ENCODE measurements at places on chromosomes 4 and X. TPM values are rescaled to one million over a fixed set of nuclear protein-coding genes. Genes with fewer than 3 reads are reported as not detected.

The NPY1R gene
- polyA plus RNA-seq, result not detected

The ITGB1BP2 gene
- polyA plus RNA-seq, result not detected

The GAGE12D gene
- not detected for polyA plus RNA-seq

DNA sequence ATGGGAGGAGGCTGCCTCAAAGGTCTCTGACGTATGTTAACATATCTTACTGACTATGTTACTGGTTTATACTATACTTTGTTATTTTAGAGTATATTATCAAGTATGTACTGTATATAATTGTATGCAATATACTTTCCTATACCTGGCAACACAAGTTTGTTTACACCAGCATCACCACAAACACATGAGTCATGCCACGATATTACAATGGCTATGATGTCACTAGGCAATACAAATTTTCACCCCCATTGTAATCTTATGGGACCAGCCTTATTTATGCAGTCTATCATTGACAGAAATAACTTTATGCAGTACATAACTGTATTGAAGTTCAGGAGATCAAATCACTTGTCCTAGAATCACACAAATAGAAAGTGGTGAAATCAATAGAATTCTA lies 329.9 kb upstream of the SLC7A11 start:
- no peaks in the 10 kb centered on the region for H3K27me3 ChIP-seq
- no peak overlapping the region for H3K27ac ChIP-seq
- H3K36me3 ChIP-seq, result no peaks in the 10 kb centered on the region
- no peak overlapping the region for H3K4me3 ChIP-seq

GRCh38 chrX:130944230-130944629 lies 41.2 kb upstream of the ENOX2 start:
- H3K4me3 ChIP-seq, result no peak overlapping the region
- no peak overlapping the region for H3K27ac ChIP-seq
- DNase-seq, result no peak
- H3K36me3 ChIP-seq, result no peaks in the 10 kb centered on the region
- H3K4me1 ChIP-seq, result no peaks in the 10 kb centered on the region

DNA sequence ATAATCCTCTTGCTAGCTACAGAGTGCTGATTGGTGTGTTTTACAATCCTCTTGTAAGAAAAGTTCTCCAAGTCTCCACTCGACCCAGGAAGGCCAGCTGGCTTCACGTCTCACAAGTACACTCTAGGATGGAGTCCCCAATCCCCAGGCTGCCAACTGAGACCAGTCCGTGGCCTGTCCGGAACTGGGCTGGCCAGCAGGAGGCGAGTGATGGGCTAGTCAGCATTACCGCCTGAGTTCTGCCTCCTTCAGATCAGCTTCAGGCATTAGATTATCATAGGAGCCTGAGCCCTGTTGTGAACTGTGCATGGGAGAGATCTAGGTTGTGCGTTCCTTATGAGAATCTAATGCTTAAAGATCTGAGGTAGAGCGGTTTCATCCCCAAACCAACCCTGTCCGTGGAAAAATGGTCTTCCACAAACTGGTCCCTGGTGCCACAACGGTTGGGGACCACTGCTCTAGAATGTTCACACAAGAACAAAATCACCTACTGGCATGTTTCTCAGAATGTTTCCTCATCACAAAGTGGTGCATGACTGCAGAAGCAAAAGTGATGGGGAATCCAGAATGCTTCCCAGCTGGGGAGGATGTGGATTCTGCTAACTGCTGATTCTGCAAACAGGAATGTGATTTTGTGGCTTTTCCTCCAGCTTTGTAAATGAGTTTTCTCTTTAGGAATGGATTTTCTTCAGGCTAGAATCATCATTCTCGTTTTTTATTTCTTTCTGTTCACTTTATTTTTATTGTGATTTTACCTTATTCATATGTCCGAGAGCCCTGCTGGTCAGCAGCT lies 40.9 kb downstream of the SEPTIN11 start:
- no peaks in the 10 kb centered on the region for H3K36me3 ChIP-seq
- H3K27me3 ChIP-seq, result peaks cover 6% of the 10 kb centered on the region
- H3K4me3 ChIP-seq, result peak overlapping the region; percentile 84
- H3K27ac ChIP-seq, result peak overlapping the region; percentile 88

DNA sequence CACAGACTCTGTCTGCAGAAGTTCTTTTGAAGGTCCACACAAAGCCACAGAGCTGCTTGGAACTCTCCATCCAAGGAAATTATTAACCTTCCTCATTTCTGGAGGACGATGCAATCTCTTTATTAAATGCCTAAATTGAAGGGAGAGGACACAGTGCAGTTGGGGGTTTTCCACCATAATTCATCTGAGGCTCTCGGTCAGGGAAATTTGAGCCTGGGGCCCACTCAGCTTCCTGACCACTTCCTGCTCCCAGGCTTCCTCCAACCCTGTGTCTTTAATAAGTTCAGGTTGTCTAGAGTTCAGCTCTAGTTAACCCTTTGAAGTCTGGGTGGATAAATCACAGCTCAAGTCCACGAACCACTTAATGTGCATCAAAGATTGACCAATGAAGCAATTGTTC lies 58.5 kb downstream of the PRPS1 start:
- no peaks in the 10 kb centered on the region for H3K36me3 ChIP-seq
- H3K27ac ChIP-seq, result no peak overlapping the region
- peaks cover 3% of the 10 kb centered on the region for H3K27me3 ChIP-seq
- DNase-seq, result no peak

- DNase-seq, result no peak
- no peaks in the 10 kb centered on the region for H3K4me1 ChIP-seq
- no peak overlapping the region for H3K27ac ChIP-seq
- peaks cover 2% of the 10 kb centered on the region for H3K27me3 ChIP-seq
These were observed 199.0 kb downstream of the DCHS2 start for GRCh38 chr4:154292589-154292988.

All from immature natural killer cell (primary cell).